Tibial nerve (tissue), 4 donors: ENCODE measurements at places on chromosomes 3 and 15. TPM values are rescaled to one million over a fixed set of nuclear protein-coding genes. Genes with fewer than 3 reads are reported as not detected.

Gene ZDHHC23
- total RNA-seq, result 2.3 TPM

Gene SLC24A5
- 0.84 TPM for total RNA-seq

Gene ACKR2
- 25.2 TPM for total RNA-seq

Gene TBC1D5
- 55.2 TPM for total RNA-seq

Gene MUSTN1
- 59.7 TPM for total RNA-seq

Gene DPPA4
- not detected for total RNA-seq

Gene ASB14
- total RNA-seq, result not detected

Gene CIP2A
- total RNA-seq, result 2.7 TPM

Gene PAK2
- total RNA-seq, result 48.6 TPM

Gene WNT7A
- total RNA-seq, result not detected

Gene TPM1
- total RNA-seq, result 468 TPM

Gene ISLR2
- 0.98 TPM for total RNA-seq

Gene BLM
- 0.66 TPM for total RNA-seq

Gene KCNH8
- total RNA-seq, result 0.22 TPM

Gene ZNF660
- total RNA-seq, result 3.7 TPM

Gene WDR93
- total RNA-seq, result not detected
